ENCODE measurements at places on chromosomes 7 and 10.

DNA sequence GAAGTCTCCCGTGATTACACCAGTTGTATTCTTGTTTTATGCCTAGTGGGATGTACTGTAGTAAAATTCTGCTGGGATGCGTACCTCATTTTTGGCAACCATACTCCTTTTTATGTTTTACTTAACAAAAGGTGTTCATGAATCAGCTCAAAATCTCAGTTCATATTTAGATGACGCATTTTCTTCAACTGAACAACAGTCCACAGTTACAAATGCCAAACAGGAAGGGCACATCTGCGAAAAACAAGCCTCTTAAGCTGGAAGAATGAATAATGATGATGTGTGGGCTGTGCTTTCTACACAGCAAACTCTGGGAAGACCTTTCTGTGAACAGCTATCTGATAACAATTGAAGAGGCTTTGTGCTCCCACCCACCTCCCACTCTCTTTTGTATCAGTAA, 68.4 kb upstream of the NRBF2 start:
- DNase-seq: no peak

DNA sequence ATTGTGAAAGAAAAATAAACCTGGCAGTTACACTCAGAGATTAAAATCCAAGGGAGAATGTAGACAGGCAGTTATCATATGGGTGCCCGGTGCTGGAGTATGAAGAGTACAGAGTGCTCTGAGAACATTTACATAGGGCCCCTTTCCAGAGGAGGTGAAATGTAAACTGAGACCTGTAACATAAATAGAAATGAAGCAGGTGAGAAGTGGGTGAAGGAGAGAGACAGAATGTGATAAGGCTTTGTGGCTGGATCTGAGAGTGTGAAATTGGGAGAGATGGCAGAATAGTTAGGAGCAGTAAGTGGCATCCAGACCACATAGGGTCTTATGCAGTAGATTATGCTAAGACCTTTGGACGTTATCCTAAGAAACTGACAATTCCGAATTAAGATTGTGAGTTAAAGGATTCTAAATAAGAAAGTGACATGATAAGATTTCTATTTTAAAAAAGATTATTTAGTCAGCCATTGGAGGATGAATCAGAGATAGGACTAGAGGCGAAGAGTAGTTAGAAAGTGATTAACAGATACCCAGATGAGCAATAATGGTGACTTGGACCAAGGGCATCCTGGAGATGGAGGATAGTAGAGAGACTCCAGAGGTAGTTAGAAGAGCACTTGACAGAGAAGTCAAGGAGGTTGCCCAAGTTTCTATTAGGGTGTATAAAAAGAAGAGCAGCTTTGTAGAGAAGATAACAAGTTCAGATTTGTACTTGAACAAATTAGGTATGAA, 36.7 kb downstream of the DNAH11 start:
- no peak for DNase-seq

- peak; percentile 14 for DNase-seq
Measured at GRCh38 chr7:15557686-15558085, 4.1 kb downstream of the AGMO start.

DNA sequence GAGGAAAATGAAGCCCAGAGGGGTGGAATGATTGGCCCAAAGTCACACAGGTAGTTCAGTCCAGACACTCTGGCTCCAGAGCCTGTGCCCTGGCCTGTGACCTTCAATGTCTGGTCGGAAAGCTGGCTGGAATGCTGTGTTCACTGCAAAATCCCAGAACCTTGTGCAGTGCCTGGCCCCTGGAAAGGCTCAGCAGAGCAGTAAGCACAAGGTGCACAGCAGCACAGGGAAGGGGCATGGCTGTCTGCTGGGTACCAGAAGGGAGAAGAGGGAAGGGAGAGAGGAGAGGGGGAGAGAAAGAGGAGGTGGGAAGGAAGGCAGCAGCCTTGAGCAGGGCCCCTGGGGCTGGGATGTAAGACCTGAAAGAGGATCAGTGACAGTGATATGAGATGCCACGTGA, 28.4 kb upstream of the C10orf71 start:
- no peak for DNase-seq
